ENCODE measurements at places on chromosomes 1 and 21.

- no peak for DNase-seq
These were observed 70.0 kb downstream of the PLD5 start for GRCh38 chr1:242454262-242455051.

- no peak for DNase-seq
These were observed 10.0 kb downstream of the TTF2 start for GRCh38 chr1:117070124-117070523.

GRCh38 chr1:147636314-147636713 is 34.0 kb downstream of the ACP6 start:
- no peak for DNase-seq

DNA sequence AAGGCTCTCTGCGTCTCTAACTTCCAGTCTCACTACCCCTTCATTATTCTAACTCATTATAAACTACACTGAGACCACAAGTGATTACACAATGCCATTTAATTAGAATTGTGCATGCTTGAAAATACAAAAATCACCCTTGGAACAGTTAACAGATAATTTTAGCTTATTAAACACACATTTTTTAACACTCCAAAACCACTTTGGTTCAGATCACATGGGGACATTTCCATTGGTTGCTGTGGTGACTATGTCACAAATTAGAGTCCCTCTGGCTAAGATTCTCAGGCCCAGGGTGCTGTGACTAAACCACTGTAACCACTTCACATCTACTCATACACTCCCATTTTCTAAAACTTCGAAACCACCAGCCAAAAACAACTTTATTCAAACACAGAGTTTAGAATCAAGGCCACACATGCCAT is 43.0 kb downstream of the JAK1 start:
- DNase-seq = no peak

DNA sequence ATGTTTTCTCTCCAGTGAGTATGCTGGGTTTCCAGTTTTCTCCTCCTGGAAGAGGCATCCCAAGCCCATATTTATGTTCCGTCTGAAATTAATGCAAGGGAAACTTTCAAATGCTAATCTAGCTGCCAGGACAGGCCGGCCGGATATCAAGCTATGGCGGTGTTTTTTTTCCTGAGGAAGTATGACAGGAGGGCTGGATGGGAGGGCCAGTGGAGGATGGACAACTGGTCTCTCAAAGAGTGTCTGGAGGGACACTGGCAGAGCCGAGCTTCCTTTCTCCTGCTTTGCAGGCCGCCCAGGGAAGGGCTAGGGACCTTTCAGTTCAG is 212.7 kb downstream of the TRABD2B start:
- no peak for DNase-seq

- DNase-seq = no peak
These were observed 16.6 kb upstream of the PTP4A2 start for GRCh38 chr1:31954607-31955283.

DNA sequence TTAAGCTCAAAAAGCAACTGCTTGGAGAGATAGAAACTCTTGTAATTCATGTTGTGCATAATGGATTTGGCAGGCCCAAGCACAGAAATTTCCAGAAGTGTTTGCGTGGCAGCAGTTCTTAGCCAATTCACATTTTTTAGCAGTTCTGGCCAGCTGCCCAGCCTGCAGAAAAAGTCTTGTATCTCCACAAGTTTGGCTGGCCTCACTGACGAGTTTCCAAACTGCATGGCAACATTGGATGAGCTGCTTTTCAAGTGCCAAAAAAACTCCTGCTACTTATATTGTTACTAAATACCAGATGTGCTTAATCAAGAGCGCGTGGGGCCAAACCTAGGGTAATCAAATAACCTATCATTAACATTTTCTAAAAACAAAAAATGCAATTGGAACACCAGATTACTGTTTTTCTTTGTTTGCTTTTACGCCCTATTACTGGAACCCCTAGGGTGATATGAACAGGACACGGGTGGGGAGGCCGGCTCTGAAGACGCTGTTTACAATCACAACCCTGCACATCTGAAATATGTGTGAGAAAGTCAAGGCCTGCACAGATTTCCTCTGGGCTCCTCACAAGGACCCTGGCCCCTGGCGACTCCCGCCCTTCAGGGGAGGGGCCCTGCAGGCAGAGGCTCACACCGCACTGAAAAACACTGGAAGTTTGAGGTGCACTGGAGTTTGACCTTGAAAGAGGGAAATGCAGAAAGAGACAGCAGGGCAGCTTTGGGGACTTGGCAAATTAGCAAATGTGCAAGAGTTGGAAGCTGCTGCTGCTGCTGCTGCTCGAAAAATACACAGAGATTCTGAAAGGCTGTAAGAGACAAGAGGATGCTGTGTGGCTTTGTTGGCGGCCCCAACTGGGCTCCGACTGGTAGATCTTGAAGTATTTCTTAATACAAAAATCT is 55.2 kb upstream of the TARBP1 start:
- no peak for DNase-seq

DNA sequence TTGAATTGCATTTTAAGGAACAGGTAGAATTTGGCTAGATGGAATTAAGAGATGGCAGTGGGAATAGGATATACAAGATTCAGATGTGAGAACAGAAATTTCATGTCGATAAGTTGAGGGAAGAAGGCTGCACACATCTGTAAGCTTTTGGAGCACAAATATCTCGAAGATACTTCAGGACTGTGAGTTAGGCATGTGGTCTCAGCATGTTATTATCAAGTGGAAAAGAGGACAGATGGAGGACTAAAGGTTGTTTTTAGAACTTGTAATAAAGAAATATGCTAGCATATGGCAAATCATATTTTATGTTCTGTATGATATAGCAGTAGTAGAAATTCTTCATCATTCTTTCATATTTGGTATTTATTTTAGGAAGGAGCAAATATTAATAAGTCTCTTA is 61.5 kb downstream of the KIF1B start:
- DNase-seq = no peak

DNA sequence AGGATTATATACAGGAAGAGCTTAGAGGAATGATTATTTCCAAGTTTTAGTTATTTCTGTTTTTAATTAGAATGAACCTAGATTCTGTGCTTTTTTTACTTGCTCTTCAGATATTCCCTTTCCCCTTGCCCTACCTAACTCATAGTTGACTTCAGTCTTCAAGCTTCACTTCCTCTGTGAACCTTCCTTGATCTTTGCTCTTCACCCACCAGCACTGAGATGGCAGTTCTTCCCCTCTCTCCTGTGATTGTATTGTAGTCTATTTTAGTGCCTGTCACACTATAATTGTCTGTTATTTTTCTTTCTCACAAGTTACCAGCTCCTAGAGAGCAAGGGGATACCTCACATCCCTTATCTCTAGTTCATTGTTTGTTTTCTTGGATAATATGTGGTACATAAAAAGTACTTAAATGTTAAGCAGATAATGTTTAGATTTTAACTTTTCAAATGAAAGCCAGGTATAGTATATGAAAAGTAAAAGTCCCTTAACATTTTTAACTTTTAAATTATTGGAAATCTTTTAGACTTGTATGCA is 33.2 kb downstream of the KCTD3 start:
- DNase-seq = no peak

- DNase-seq = no peak
These were observed 98.9 kb upstream of the KCNK1 start for GRCh38 chr1:233514946-233515391.

Data from CD4-positive, alpha-beta T cell treated with Interleukin-6 at 100 ng/mL for 8 hours (primary cell).